Stimulated activated CD8-positive, alpha-beta memory T cell treated with anti-CD3 and anti-CD28 coated beads, Interleukin-15, amount 100 ng/mL, for 4 hours (primary cell): ENCODE measurements at places on chromosomes 7 and 10.

DNA sequence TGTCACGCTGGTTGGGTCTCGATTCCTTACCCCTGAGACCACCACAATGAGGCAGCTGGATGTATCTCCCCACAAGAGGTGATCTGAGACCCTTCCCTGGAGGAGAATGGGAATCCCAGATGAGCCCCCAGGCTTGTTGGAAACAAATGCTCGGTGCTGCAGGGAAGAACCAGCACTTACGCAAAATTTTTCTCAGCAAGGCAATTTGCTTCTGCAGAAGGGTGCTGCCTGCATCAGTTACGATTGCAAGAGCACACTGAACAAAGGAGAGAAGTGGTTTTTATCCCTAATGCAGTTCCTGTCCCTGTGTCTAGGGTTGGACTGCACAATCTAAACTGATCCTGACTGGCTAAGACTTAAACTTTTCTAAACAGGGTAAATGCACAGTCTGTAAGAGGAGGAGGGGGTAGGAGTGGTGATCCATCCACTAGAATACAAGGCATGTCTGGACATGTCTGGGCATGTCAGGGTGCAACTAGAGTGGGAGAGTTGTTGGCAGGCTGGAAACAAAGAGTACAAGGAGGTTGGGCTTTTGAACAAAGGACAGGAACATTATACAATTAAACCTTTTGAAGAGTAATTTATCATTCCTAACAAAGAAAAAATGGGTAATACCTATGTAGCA lies 114.9 kb upstream of the FAM3C start:
- no peak for DNase-seq

- no peak for DNase-seq
Measured at GRCh38 chr10:27819781-27820531, 74.3 kb upstream of the MKX start.

DNA sequence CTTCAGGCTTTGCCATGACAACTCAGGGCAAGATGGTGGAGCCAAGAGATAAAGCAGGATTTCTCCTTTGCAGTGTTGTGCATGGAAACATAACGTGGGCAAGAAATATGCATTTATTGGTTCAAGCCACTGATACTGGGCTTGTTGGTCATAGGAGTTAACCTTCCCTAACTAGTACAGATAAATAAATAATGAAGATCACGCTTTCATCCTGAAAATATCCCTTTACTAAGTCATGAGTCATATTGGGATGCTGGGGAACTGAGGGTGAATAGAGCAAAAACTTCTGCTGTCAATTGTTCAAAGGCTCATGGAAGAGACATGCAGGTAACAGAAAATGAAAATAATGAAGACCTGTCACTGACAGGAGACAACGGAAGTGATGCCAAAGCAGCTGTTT lies 55.5 kb downstream of the TES start:
- DNase-seq: no peak

DNA sequence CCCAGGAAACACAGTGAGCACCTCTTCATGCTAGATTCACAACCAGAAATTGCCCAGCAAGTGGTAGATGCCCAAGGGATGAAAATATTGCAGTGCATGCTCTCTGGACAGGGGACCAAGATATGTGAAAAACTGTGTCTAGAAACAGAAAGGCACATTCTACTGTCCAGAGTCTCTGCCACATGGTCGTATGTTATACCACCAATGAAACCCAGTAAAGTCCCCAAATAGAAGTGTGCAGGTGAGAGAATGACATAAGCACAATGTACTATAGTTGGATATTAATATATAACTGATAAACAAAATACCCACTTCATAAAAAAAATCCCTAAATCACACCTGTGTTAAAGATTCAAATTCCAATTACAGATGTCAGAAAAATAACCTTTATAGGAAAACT lies 43.8 kb downstream of the RASGEF1A start:
- no peak for DNase-seq

DNA sequence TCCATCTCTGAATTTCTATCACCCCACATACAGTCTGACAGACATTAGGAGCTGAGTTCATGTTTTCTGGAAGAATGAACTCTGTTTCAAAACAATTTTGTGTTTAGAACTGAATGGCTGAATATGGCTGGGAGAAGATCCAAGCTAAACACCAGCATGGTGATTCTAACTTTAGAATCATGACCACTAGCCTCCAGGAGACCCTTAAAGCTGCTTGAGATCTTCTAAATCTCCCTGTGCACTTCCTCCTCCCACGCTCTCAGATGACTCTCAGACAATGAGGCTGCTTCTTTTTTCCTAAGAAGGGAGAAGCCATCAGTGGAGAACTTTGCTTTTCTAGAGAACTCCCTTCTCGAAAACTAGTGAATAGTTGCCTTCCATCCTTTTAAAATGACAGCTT lies 711.2 kb downstream of the GRID1 start:
- no peak for DNase-seq

GRCh38 chr7:156731651-156732050 lies 91.1 kb downstream of the RNF32 start:
- DNase-seq: no peak

- DNase-seq: no peak
Measured at GRCh38 chr7:43593010-43593409, 10.1 kb downstream of the STK17A start.

- DNase-seq: no peak
Measured at GRCh38 chr7:50228148-50228547, 76.4 kb upstream of the IKZF1 start.

DNA sequence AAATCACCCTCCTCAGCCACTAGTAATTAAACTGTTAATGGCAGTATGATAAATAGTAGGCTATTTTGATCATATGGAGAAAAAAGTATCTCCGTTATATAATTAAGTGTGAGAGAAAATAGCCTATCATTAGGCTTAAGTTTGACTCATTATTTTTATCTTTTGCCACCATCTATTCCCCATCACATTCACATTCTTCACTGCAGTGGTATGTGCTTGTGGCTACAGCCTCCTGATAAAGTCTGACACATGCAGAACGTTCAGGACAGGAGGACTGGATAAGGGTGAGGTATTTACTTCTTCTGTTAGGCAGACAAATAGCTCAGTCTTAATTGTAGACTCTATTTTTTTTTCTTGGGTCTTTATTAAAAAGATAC lies 5.8 kb downstream of the NEBL start:
- DNase-seq: no peak

GRCh38 chr10:661597-662222 lies 27.8 kb downstream of the DIP2C start:
- no peak for DNase-seq

- no peak for DNase-seq
Measured at GRCh38 chr10:3502673-3503072, 282.3 kb downstream of the KLF6 start.

- no peak for DNase-seq
Measured at GRCh38 chr10:128001849-128002248, 94.9 kb downstream of the PTPRE start.

DNA sequence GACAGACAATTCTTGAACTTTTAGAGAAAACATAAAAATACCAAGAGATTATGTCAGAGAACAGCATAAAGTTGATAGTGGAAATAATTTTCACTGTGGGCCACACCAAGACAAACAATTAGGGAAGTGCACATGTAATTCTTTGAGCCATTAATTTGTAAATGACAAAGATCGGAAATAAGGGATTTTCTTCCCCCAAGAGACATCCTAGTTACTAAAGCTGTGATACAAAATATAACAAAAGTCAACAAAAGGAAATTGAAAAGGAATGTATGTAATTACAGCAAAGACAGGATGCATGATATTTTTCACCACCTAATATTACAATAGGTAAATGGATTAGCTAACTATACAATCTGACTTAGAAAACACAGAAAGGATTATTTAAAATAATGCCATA lies 12.4 kb upstream of the LRRC72 start:
- DNase-seq: no peak

DNA sequence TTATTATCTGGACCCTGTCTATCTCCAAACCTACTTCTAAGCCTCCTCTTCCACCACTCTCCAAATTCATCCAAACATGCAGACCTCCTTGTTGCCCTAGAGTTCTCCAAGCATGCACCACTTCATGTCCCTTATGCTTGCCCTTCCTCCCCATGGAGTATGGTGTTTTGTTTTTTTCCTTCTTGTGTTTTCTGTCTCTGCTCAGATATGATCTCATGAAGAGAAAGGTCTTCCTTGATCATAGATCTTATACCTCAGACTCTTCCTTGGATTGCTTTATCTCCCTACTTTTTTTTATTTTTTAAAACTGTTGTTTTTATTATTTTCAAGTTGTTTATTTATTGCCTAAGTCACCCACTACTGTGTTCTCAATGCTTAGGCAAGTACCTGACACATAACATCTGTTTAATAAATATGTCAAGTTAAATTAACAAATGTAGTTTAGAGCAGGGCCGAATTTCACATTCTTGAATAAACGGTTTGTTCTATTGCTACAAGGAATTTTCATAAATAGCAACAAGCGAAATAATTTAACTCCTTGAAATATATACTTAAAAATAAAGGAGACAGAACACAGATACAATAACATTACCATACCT lies 84.5 kb downstream of the HGF start:
- no peak for DNase-seq

- no peak for DNase-seq
Measured at GRCh38 chr7:92799446-92800211, 36.7 kb downstream of the CDK6 start.

GRCh38 chr7:8131694-8132605 lies 130.0 kb downstream of the ICA1 start:
- no peak for DNase-seq

GRCh38 chr7:28766359-28766758 lies 191.8 kb downstream of the TRIL start:
- no peak for DNase-seq

GRCh38 chr7:96311967-96312366 lies 9.9 kb downstream of the SLC25A13 start:
- DNase-seq: no peak

DNA sequence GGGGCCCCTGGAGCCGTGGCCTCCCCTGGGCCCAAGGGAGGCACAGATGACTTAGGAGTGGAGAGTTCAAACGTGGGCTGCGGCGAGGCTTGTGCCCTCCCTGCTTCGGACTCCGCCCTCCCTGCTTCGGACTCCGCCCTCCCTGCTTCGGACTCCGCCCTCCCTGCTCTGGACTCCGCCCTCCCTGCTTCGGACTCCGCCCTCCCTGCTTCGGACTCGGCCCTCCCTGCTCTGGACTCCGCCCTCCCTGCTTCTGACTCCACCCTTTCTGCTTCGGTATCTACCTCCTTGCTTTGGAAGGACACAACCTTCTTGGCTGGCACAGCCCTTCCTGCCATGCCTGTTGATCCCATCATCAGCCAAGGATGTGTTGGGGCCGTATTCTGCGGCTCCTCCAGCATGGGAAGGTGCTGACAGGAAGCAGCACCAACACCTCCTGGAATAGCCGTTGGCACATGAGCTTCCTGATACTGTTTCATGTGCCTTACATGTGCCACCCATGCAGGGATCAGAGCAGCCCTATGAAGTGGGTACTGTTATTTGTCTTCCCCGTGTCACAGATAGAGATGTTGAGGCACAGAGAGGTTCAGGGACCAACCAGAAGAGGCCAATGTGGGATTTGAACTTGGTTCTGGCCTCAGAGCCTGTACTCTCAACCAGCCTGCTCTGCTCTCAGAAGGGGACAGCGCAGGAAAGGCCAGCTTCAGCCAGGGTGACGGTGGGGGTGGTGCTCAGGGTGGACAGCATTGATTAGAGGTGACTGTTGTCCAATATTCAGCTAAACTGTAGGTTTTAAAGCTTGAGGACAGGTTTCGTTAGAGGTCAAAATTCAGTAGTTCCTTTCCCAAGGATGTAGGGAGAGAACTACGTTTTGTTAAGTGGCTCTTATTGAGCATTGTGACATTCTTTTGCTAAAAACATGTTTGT lies 114.5 kb downstream of the NKX6-2 start:
- DNase-seq: no peak

- DNase-seq: no peak
Measured at GRCh38 chr7:43511769-43512515, 71.0 kb upstream of the STK17A start.

DNA sequence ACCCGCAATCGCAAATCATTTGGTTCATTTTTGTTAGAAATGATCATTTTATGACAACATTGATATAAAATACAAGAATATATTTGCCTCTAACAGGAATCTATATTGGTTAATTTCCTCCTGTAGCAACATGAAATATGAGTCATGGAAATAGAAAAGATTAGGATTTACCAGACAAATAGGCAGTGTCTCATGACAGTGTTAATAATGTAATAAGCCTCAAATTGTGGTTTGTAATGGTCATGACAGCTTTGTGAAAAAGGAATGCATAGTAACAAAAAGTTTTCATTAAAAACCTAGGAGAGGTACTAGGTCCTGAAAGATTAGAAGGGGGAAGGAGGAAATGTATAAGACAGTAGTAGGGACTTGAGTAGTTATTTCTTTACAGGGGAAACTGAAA lies 7.9 kb upstream of the SLK start:
- no peak for DNase-seq

GRCh38 chr10:11724938-11725776 lies 17.0 kb upstream of the ECHDC3 start:
- no peak for DNase-seq

DNA sequence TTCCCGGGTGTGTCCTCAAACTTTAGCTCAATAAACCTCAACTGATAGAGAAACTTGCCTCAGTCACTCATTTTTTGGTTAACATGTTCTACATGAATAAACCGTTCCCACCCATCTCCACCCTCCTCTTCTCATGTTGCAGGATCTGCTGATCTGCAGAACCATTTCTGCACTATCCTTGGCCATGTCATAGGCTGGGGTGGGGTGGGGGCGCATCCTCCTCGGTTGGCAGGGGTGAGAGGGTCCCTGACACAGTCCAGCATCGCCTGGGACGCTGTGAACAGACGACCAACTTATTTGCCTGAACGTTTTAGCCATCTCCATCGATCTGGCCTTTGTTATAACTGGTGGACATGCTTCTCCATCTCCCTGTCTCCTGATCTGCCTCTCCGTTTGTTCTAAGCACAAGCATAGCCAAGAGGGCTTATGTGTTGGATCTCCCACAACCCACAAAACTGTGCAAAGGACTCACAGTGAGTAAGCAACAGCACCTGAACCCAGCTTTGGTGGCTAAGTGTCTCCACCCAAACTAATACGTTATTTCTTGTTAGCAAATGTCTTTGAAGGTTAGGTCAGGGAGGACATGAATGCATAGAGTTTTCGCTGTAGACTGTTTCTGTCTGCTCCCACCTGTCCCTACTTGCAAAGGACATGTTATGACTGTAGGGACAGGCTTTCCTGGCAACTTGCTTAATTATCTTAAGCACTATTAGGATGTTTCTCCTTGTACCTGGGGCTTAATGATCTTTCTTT lies 51.7 kb downstream of the PRKCQ start:
- no peak for DNase-seq

GRCh38 chr7:116018731-116019130 lies 11.8 kb downstream of the TFEC start:
- DNase-seq: no peak

GRCh38 chr7:150503581-150503980 lies 11.1 kb upstream of the GIMAP7 start:
- no peak for DNase-seq
